Adrenal gland (tissue), 19 donors: ENCODE measurements at places on chromosomes 1 and 21. TPM values are rescaled to one million over a fixed set of nuclear protein-coding genes. Genes with fewer than 3 reads are reported as not detected.

Gene C1orf167
- 13.2 TPM for polyA plus RNA-seq

Gene KCNK1
- polyA plus RNA-seq = 5.5 TPM

Gene SH2D1B
- not detected for polyA plus RNA-seq

Gene FAM78B
- polyA plus RNA-seq = 0.99 TPM

Gene SLAMF8
- 6.5 TPM for polyA plus RNA-seq

Gene RNF223
- polyA plus RNA-seq = 0.03 TPM

Gene CHI3L1
- 19.1 TPM for polyA plus RNA-seq

Gene C1orf232
- not detected for polyA plus RNA-seq

Gene ADGRB2
- polyA plus RNA-seq = 1.8 TPM

Gene BGLAP
- 8.2 TPM for polyA plus RNA-seq

Gene SDC3
- polyA plus RNA-seq = 101 TPM

Gene SYDE2
- polyA plus RNA-seq = 1.5 TPM

Gene SPATC1L
- polyA plus RNA-seq = 12.8 TPM

Gene LMOD1
- 26.9 TPM for polyA plus RNA-seq

Gene FAM151A
- 0.24 TPM for polyA plus RNA-seq

Gene AIM2
- 0.17 TPM for polyA plus RNA-seq

Gene ZNF672
- polyA plus RNA-seq = 14.8 TPM

Gene SPRR1A
- polyA plus RNA-seq = not detected

Gene RGS18
- polyA plus RNA-seq = 1.9 TPM
